Nucleus accumbens (tissue), 56 donors: ENCODE measurements at places on chromosomes 2 and 18.
A peak's percentile ranks its signal among the peaks of the same experiment; 100 is the strongest.

- no peak for DNase-seq
Measured at GRCh38 chr2:46436800-46437199, 42.6 kb upstream of the TMEM247 start.

- DNase-seq = no peak
Measured at GRCh38 chr18:23073996-23074606, 61.2 kb upstream of the CABLES1 start.

DNA sequence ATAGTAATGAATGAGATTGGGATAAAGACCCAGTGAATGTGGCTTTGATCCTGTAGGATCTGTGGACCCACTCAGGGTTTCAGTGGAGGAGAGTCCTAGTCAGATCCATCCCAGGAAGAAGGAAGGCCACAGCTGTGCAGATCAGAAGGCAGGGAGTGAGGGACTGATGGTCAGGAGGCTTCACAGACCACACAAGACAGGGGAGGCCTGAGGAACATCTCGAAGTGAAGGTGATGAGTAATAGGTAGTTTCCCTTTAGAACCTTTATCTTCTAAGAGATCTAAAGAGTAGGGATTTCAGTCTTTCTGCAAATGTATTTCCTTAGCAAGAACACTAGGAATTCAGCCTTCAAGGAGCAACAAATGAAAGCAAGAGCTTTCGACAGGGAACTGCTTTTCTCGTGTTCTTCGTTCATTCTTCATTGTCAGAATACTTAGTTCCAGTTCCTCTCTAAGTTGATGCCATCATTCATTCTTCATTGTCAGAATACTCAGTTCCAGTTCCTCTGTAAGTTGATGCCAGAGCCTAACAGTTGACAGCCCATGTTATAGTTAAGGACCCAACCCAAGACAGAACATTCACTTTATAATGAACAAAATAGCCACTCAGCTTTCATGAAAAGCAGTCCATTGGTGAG lies 150.2 kb upstream of the EPAS1 start:
- no peak for DNase-seq

GRCh38 chr2:111175615-111176014 lies 54.9 kb downstream of the BCL2L11 start:
- DNase-seq = no peak

DNA sequence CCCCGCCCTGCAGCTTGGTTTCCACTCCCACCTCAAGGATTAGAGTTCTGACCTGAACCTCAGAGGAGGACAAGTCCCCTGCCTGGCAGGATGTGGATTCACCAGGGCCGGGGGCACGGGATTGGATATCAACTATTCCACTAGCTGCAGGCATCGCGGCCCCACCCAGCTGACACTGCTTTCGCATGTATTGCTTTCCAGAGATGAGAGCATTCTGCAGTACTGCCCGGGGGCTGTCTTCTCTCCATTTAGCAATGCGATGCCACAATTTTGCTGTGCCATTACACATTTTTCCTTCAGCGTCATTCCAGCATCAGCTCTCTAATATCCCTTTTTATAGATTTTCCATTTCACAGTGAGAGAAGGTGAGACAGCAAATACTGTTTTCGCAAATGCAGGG lies 42.0 kb downstream of the CTIF start:
- no peak for DNase-seq

DNA sequence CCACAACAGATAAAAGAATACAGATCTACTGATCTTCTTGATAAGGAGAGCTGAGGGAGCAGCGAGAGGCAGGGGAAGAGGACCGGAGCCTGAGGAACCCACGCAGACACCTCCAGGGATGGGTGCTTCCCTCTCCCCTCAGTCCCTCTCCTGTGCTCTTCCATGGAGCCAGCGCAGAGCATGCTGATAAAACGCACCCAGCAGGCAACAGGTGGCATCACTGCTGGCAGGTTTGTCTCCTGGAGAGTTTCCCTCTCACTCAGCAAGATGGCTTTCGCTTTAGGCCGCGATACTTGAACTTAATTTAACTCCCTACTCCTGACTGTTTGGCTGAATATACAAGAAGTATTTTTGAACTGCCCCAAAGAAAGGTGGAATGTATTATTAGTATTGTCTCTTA lies 163.0 kb upstream of the REV1 start:
- DNase-seq = no peak

DNA sequence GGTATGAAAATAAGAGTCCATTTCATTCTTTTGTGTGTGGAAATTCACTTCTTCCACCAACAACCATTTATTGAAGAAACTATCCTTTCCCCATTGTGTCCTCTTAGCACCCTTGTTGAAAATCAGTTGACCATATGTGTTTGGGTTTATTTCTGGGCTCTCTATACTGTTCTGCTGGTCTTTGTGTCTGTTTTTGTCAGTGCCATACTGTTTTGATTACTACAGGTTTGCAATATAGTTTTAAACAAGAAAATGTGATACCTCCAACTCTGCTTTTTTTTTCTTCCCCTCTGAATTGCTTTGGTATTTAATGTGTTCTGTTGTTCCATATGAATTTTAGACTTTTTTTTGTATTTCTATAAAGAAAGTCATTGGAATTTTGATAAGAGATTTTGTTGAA lies 8.4 kb downstream of the GTF2A1L start:
- no peak for DNase-seq

DNA sequence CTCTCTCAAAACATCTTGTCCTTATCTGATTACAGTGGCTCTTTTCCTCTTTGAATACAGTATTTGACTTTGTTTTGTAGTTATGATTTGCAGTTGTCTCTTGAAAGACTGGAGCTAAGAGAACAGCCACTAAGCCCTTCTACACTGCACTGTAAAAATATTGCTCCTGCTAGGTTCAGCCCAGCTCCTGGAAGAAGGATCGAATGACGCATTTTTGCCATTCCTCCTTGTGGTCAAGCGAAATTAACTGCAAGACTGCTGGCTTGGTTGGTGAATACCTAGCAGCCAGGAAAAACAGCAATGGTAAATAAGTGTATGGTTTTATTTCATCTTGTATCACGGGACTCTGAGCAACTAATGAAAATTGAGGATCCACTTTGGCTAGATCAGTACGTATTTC lies 407.8 kb upstream of the CDH2 start:
- no peak for DNase-seq

GRCh38 chr2:84741182-84741822 lies 139.6 kb downstream of the TRABD2A start:
- no peak for DNase-seq

- DNase-seq = no peak
Measured at GRCh38 chr2:235614176-235614860, 120.5 kb downstream of the AGAP1 start.

DNA sequence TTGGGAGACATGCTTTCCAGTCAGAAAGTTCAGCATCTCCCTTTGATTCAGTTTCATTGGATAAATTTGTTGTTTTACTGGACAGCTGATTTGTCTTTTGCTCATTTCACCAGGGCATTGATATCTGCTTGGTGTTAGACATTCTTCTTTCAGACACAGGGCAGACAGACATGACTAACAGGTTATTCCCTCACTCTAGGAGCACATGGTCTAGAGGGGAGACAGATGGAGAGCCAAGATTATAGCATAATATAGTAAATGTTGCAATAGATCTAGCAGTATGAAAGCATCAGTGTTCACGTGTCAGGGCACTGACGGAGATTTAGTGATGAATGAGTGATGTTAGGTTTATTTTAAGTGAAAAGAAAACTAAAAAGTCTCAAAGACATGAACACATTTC lies 187.0 kb upstream of the CYRIA start:
- DNase-seq = no peak

DNA sequence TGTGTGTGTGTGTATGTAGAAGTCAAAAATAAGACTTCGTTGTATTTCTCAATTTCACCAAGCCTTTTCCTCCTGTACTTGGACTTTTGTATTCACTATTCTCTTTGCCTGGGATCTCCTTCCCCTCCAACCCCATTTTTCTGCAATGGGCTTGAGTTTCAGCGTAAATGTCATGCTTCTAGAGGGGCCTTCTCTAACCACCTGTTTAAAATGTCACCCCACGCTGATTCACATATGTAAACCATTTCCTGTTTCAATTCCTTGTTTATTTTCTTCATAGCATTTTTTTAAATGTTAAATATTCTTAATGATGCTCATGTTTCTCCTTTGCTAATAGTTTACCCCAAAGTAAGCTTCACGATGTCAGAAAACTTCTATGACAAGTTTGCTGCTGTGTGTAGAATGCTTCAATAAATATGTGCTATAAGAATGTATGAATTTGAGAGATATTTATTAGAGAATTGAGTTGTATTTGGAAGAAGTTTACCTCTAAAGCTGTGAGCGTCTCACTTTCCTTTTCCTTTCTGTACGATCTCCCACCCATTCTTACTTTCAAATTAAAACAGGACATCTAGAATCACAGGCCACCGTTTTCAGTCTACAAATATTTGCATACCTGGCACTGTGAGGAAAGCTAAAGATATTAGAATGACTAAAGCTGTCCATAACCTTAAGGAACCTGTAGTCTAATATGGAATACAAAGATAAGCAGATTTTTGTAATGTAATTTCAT lies 762.4 kb downstream of the LRRTM4 start:
- DNase-seq = no peak

GRCh38 chr2:238814815-238815214 lies 33.1 kb upstream of the TWIST2 start:
- no peak for DNase-seq

- DNase-seq = no peak
Measured at GRCh38 chr2:121491518-121491917, 39.2 kb upstream of the RNU4ATAC start.

- DNase-seq = no peak
Measured at GRCh38 chr2:235011929-235012631, 60.3 kb downstream of the SH3BP4 start.

DNA sequence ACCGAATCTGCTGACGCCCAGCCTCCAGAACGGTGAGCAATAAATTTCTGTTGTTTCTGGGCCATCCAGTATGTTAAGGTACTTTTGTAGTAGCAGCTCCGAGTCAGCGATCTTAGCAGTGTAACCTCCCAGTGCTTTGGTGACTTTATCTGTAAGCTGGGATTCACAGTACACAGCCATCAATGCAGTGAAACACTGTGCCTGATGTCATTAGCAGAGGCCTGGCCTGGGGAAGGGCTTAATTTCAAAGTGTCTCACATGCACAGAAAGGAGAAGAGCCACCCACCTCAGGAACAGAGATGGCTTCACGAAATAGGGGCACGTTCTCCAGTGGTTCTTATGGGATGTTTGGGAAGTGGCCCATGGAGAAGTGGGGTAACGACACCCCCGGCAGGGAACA lies 281.2 kb downstream of the PHLPP1 start:
- no peak for DNase-seq

- peak; percentile 35 for DNase-seq
Measured at GRCh38 chr2:128301501-128301966, 17.1 kb downstream of the HS6ST1 start.

DNA sequence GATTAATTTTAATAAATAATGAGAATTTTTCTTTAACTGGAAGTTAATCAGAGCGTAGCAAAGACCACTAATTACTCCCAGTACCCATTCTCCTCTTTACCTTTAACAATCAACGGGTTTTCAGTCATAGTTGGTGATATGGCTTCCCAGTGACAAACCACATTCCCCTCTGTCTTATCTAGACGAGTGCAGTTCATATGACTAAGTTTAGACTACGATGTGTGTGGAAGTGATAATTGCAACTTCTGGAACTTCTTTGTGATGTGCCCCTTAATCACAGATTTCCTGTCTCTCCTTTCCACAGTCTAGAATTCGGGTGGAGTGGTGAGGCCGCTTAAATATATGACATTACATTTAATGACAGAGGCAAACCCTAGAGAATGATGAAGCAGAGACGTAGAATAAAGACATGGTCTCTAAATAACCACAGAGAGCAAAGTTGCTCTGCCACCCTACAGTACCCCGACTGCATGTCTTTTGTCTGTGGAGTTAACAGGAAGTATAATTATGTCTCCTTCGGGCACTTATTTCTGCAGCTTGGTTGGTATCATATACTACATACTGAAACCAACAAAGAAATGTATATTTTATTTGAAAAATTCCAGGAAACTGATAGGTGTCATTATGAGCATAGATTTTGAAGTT lies 693.3 kb upstream of the CDH7 start:
- DNase-seq = no peak

GRCh38 chr2:217568289-217568971 lies 434.4 kb downstream of the TNS1 start:
- DNase-seq = no peak

- no peak for DNase-seq
Measured at GRCh38 chr2:51291762-51292551, 260.0 kb upstream of the NRXN1 start.

DNA sequence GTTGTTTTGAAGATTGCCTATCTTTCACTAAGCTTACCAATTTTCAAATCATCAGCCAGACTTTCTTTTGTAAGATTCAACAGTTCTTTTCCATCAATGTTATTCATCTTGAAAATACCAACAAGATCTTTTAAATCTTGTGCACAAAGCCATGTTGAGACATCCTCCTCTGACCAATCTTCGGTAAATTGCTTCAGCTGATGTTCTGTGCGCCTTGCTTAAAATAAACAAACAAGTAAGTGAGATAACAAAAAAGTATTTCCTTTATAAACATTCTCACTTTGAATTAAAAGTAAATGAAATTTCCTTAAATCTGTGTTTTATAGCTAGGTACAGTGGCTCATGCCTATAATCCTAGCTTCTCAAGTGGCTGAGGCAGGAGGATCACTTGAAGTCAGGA lies 30.3 kb downstream of the WDSUB1 start:
- no peak for DNase-seq

DNA sequence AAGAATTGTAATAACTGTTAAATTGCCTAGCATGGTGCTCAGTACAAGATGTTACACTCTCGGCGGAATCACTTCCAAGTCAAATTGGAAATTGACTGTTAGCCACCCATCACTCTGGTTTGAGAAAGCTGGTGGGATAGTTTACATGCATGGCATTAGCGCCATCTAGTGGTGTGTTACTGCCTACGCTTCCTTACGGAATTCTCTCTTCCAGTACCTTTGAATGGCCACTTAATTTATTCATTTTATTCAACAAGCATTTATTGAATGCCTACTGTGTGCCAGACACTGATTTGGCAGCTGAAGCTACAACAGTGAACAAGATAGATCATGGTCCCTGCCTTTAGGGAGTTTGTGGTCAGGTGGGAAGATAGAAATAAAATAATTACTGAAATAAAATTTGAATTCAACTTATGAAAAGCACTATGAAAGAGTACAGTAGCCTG lies 171.2 kb downstream of the TMEM247 start:
- DNase-seq = peak; percentile 29

- no peak for DNase-seq
Measured at GRCh38 chr18:44356566-44357157, 324.0 kb upstream of the SETBP1 start.

DNA sequence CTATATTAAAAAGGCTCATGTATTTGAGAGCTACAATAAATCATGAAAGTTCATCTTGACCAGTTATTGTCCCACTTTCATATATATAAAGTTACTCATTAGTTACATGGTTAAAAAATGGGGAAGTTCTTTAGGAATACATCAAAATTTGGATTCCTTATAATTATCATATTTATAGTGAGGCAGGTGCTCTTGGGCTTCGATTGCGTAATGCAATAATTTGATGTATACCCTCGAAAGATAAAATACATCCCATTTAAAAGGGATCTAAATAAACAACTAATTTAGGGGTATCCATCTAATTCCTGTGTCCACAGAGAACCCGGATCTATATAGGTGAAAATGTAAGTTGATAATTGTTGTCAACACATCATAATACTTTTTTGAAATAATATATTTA lies 444.6 kb downstream of the RIT2 start:
- DNase-seq = no peak
